ENCODE measurements at places on chromosomes 12 and 14.
A peak's percentile ranks its signal among the peaks of the same experiment; 100 is the strongest.

DNA sequence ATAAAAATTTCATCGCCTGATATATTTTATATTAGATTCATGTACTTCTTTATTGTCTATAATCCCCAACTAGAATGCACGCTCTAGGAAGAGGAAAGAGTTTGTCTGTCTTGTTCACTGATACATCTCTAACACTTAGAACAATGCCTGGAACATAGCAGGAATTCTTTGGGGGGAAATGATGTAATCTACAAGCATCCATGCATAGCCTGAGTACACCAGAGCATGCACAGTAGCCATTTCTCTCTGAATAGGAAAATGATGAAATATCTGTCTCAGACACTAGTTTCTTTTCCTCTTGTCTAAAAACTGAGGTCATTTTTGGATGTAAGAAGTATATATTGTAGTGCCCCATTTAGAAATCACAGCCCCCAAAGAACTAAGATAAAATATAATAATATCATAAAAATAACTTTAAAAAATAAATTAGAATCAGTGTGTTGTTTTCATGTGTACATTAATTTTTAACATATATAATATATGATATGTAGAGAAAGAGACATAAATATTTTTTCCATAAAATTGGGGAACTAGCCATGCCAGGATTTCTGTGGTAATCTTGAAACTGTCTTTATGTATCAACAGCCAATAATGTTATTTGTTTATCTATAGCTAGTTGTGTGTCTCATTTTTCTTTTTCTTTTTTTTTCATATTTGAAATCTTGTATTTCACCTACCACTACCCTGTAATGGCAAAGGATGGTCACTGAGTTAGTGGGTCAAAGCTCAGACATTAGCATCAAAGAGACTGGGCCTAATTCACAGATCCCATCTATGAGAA is 155.6 kb upstream of the TMCC3 start:
- DNase-seq = no peak

DNA sequence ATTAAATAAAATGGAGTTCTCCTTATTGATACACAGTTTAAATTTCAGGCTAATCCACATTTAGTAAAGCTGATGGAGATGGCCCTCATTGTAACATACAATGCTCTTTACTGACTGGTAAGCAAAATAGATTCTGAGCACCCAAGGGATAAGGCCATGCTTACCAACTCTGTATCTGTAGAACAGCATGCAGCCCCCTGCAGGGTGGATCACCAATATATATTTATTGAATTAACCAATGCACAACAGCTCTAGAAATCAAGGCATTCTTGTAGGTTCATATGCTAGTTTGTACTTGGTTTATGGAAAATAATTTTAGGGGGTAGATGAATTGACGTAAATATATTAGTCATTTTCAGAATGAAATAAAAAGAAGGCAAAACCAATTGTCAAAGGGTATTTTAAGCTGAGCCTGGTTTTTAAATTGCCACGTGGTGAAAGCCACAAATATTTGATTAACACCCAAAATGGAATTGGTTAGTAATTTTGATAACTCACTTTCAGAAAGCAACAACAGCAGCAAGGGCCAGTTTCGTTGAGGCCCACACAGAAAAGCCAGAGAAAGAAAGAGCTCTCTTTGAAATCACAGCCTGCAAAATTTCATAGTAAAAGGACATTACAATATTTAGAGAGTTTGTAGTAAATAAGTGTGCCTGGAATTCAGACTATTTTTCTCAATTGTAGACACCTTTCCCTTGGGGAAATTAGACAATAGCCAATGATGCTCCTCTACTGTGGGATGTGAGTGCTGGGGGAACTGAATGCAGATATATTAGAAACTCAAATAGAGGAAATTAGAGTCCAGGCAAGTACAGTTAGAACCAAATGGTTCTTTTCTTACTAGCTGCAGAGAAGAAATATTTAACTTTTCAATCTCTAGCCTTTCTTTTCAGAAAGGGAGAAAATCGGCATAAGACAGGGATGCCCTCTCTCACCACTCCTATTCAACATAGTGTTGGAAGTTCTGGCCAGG is 216.2 kb upstream of the ABCD2 start:
- DNase-seq = no peak

GRCh38 chr14:87992718-87993628 is at the start of gene GALC:
GALC (minus strand) TSS chr14:87993182; CDS start chr14:87993164, 18 bp downstream.
- peak; percentile 89 for DNase-seq

DNA sequence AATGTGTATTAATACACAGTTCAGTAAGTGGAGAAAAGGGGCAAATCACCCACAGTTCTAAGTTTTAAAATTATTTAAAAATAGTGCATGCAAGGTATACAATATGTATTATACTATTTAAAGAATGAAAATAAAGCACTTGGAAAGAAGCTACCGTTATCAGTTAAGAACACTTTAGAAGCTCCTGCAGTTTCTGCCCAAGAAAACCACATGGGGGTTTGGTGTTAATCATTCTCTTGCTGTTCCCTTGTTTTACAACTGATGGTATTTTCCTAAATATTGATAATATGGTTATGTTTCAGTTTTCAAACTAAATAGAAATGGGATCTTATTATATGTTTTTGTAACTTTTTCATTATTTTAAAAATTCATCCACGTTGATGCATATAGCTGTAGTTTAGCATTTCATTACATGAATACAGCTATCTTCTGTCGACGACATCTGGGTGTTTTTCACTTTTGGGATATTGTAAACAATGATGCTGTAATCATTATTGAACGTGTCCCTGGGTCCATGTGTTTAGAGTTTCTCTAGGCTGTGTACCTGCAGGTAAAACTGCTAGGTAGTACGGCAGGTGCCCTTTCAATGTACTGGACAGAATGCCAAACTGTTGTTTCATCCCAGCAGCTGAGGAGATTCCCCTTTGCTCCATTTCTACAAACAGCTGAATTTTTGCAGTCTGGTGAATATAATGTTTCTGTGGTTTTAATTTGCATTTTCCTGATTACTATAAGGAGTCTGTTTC is 64.1 kb downstream of the APPL2 start:
- no peak for DNase-seq

DNA sequence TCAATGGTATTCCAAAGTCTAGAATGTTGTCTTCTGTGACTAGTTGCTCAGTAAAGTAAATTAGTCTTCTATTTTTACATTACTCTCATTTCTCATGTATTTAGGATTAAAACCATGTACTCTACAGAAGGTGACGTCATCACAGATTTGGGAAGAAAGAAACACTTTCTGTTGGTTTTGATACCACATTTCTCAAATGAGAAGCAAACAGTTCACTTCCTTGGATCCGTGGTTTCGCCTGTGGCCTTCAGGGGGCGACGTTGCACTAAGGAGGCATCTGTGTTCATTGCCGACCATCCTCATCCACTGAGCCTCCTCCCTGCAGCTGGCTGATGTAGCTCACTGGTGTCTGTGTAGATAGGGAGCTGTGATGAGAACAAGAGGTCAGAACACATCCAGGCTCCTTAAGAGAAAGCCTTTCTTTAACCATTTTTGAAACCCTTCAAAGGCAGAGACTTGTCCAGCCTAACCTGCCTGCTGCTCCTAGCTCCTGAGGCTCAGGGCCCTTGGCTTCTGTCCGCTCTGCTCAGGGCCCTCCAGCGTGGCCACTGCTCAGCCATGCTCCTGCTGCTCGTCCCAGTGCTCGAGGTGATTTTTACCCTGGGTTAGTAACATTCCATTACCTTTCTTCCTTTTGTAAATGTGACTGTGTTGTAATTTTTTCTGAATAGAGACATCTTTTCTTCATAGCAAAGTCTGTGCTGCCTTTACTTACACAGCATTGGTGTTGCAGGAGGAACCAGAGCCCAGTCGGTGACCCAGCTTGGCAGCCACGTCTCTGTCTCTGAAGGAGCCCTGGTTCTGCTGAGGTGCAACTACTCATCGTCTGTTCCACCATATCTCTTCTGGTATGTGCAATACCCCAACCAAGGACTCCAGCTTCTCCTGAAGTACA is 220.6 kb upstream of the OR4E1 start:
- DNase-seq = no peak

DNA sequence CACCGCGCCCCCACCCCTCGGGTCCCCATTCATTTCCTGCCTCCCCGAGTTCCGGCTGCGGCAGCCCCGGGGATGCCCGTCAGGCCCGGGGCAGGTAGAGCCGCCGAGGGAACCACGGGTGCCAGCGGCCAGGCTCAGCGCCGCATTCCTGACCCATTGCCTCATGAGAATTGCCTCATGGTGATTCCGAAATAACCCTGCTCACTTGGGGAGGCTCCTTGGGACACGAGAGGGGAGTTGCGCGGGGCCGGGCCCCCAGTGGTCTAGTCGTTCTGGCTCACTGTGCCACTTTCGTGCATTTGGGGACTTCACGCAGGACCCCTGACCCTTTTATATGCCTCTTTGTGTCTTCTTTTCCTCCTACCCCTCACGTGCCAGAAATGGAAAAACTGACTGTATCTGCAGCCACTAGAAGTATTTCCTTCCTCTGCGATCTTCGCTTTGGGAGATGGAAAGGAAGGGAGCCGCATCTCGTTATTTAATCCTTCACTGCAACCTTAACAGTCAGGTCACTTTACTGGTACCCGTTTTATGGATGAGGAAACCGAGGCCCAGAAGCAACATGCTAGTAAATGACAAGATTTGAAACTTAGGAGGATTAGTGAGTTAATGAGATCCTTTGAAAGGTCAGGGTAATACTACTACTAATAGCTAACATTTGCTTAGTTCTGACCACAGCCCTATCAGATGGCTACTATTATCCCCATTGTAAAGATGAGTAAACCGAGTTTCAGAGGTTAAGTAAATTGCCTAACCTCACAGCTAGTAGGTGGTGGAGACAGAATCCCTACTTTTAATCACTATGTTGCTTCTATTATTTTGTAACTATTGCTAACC is 768 bp downstream of the PTPN11 start:
- DNase-seq = no peak

DNA sequence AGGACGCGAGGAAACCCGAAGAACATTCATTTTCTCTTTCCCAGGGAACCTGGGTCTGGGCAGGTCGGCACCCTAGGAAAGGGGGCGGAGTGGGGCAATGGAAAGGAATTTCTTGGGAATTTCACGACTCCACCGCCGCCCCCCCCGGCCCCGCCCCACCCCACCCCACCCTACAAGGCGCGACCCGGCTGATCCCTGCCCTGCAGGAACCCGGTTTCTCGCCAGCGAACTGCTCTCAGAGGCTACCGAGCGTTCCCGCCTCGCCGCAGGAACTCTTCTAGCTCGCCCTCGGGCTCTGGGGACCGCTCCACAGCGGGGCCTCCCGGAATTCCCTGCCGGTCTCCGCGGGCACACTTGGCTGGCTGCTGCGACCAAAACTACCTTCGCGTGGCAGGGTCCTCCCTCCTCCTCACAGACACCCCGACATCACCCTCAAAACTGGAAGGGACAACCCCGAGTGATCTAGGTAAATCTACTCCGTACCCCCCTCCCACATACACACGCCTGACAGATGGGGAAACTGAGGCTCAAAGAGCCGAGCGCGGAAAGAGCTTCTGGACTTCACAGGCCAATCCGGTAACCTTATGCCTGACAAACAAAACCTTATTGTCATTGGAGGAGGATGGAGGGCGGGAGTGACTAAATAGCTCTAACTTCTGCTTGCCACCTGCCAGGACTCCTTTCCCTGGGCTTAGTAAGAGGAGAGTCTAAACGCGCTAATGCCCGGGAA is 785 bp upstream of the ACTN1 start:
- no peak for DNase-seq

- DNase-seq = no peak
Measured at GRCh38 chr12:6370994-6371754, 4.2 kb downstream of the SCNN1A start.

GRCh38 chr12:70367258-70368141 is 1.4 kb downstream of the KCNMB4 start:
- DNase-seq = no peak

- no peak for DNase-seq
Measured at GRCh38 chr12:23083267-23083666, 458.3 kb downstream of the ETNK1 start.

DNA sequence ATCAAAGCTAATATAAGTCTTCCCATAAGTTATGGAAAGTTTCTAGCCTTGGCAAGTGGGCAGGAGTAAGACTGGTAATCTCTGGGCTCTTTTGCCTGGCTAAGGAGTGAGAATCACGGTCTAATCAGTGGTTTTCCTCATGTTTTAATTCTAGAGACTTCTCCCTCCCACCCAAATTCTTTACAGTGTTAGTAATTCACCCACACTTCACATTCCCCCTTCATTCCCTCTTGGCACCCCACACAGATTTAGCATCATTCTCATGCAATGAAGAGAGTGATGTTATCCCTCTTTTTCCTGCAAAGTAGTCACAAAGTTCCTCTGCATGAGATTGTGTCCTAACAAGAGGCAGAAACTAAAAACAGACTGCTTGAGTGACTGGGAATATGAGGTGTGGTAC is 28.6 kb upstream of the CACNA2D4 start:
- no peak for DNase-seq

All from activated B cell treated with CpG ODN at 0.5 μM for 24 hours (primary cell).